NCI-H1694 (cell line): ENCODE measurements at places on chromosomes 2 and 18.

DNA sequence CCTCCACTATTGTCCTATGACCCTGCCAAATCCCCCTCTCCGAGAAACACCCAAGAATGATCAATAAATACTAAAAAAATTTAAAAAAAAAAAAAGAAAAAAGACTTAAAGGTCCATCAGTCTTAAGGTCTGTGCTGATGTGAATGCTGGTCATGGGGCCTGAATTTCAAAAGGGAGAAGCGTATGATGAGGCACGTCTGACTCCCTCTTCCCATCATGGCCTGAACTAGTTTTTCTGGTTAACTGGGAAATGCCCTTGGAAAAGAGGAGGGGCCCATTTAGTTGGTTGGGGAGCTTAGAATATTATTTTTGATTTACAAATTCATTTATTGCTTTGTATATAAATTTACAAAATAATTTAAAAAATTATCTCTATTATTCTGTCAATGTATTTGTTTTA is 291.0 kb upstream of the CDH19 start:
- no peak for DNase-seq

DNA sequence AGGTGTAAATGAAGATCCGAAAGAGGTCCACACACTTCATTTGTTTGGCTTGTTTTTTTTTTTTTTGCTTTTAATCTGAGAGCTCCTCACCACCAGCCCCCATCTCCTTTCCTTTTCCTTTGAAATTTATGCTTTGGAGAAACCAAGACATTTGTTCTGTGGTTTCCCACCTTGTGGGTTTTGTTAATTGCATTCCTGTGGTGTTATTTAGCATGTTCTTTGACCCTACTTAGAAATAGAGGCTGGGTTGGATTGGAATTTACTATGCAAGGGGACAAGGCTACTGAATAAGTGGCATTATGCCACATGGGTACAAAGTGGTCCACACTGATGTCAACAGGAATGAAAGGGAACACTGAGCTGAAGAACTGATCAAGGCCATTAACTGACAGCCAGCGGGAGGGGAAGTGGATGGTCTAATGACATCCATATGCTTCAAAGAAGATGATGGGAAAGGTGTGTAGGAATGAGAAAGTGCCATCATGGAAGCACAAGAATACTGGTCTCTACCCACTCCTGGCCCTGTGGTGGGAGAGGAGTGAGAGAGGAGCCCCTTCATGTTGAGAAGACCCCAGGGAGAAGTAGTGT is 8.9 kb downstream of the CCL20 start:
- DNase-seq, result no peak

- no peak for DNase-seq
Measured at GRCh38 chr2:53670331-53670730, 97.3 kb upstream of the CHAC2 start.

DNA sequence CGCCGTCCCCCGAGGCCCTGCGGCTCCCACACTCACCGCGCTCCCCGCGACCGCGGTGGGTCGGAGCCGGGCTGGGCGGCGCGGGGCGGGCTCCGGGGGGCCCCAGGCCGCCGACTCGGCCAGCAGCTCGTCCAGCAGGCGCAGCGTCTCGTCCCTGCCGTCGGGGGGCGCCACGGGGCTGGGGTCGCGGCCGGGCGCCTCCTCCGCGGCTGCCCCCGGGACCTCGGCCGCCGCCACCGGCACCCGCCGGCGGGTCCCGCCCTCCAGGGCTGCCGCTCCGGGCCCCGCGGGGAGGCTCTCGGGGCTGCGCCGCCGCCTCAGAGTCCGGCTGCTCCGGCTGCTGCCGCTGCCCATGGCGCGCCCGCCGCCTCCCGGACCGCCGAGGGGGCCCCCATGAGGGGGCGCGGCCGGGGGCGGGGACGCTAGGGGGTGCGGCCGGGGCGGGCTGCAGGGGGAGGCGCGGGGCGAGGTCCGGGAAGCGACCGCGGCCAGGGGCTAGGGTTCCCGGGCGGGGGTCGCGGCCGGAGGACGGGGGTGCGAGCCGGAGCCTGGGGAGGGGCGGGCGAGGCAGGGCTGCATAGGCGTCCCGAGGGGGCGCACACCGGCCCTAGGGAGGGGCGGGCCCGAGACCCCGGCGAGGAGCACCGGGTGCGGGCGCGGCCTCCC is at the start of gene CYS1:
TSS of gene CYS1 (minus strand) at position 542 of the 666 bp plus-strand sequence. CDS start at position 354, 188 bp downstream.
- DNase-seq, result no peak

- DNase-seq, result no peak
Measured at GRCh38 chr18:9862686-9863085, 23.1 kb upstream of the TXNDC2 start.

- no peak for DNase-seq
Measured at GRCh38 chr18:74682141-74682990, 84.7 kb downstream of the ZNF407 start.

GRCh38 chr18:68604256-68604655 is 110.7 kb downstream of the TMX3 start:
- DNase-seq, result no peak

DNA sequence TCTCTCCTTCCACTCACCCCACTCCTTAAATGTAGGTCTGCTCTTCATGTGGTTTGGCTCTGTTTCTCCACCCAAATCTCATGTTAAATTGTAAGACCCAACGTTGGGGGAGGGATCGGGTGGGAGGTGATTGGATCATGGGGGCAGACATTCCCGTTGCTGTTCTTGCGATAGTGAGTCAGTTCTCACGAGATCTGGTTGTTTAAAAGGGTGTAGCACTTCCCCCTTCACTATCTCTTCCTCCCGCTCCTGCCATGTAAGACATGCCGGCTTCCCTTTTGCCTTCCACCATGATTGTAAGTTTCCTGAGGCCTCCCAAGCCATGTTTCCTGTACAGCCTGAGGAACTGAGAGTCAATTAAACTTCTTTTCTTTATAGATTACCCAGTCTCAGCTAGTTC is 1044.5 kb upstream of the POU3F3 start:
- no peak for DNase-seq

- no peak for DNase-seq
Measured at GRCh38 chr2:128625963-128626759, 307.5 kb upstream of the HS6ST1 start.

DNA sequence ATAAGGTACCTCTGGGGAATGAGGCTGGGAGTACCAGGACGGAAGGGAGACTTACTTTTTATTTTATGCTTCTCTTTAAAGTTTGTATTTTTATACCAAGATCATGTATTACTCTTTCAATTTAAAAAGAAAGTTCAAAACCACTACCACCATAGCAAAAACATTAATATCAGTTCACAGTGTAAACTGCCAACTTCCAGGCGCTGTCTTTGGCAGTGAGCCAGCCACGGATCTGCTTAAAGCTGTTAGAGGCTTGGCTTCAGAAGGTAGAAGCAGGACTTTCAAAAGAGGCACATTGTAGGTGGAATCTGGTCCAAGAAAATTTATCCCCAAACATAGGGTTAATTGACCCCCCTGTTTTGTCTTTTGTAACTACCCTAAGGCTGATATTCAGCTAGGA is 74.8 kb downstream of the B3GNT2 start:
- DNase-seq, result peak; percentile 35

- DNase-seq, result peak; percentile 20
Measured at GRCh38 chr18:5600378-5601071, 56.7 kb upstream of the EPB41L3 start.

DNA sequence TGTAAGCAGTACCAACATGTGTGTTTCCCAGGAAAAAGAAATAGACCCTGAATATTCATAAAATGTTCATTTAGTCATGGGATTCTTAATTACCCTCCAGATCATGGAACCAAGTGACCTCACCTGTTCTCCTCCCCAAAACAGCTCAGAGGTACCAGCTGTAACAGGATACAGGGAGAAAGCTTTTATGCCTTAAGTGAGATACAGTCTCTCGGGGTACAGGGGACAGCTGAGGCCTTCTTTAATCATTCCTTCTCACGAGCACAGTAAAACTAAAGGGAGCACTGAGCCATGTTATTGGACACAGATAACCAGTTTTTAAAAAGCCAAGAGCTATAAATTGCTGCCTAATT is 16.6 kb downstream of the EPHA4 start:
- no peak for DNase-seq

DNA sequence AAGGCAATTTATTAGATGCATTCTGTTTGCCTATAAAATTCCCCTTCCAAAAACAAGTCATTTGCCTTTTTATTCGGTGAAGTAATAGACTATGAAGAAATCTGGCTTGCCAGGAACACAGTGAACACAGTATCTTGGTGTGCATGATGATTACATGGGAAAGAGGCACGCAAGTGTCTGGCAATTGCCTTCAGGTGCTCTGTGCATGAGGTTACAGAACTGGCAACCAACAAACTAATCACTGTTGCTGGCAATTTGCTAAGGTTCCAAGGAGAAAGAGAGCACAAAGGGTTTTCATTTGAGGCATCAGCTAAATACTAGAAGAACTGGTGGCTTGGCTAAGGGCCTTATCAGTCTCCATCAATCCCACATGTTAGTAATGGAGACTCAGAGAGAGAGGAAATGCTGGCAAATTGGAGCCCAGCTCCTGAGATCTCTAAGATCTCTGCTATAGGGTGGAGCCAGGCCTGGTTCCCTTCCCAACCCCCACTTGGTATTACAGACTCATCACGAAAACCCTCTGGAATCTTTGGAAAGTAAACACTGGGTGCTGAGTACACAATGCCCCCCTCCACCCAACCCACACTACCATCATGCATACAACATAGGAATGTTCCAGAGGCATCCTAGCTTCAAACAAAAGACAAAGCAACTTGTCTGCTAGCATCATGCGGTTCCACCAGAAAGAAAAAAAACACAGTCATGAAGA is 10.4 kb downstream of the RNF152 start:
- DNase-seq, result no peak

DNA sequence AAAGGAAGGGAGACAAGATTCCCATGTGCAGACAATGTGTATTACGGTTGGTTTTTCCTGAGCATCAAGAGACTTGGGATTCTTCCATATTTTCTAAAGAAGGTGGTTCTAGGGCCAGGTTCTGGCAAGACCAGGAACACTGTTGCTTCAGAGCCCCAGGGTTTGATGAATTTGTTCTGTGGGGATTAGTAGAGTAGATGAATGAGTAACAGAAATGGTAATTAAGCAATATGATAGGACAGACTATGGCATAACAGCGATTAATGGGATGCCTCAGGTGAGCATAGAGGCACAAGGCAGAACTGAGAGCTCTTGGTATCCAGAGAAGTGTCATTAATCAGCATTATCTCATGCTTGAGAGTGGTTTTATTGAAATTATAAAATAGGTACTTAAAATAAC is 82.8 kb upstream of the PNPT1 start:
- no peak for DNase-seq

- no peak for DNase-seq
Measured at GRCh38 chr18:76943542-76944339, 121.4 kb downstream of the ZNF236 start.

- DNase-seq, result no peak
Measured at GRCh38 chr18:2036086-2036485, 535.2 kb downstream of the METTL4 start.

DNA sequence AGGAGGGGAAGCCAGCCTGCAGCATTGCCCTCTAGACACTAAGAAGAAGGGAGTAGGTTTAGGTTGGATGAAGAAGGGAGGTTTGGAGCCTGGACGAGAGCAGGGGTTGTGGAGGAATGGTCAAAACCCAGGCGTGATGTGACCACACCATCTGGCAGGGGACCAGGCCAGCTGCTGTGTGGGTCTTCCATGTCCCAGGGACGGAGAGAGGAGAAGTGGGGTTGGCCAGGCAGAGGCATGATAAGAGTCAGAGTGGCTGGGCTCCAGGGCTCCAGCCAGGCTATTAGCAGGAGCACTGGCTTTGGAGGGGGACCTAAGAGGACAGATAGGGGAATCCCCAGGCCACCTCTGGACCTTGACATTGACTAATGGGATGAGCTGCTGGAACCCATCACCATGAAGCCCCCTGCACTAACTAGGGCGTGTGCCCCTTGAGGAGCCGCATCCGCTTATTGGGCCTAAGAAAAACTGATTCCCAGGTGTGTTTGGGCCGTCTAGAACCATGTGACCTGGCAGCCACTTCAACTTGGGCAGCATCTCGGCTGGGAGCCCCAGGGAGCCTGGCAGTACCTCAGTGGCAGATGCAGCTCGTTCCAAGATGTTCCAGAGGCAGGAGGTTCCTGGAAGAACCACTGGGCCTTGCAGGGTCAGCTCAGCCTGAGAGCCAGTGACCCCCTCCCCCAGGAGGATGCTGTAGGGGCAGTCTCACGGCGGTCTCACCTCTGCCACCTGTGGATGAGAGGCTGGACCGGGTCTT is 235.1 kb downstream of the AGAP1 start:
- DNase-seq, result no peak

DNA sequence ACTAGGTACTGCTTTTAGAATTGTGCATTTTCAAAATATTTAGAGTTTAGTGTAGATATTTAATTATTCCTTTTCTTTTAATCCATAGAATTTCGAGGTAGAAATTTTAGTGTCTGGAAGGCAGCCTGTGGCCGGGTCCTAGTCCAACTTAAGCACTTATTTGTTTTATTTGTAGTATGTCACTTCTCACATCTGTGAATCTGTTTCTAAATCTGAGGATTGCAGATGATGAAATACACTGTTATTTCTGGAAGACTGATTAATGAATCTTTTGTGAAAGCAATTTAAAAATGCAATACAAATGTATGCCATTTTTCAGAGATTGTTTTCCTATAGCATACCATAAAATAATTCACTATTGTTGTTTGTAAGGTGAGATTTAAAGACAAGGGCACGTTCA is 483.9 kb upstream of the TRIB2 start:
- no peak for DNase-seq

DNA sequence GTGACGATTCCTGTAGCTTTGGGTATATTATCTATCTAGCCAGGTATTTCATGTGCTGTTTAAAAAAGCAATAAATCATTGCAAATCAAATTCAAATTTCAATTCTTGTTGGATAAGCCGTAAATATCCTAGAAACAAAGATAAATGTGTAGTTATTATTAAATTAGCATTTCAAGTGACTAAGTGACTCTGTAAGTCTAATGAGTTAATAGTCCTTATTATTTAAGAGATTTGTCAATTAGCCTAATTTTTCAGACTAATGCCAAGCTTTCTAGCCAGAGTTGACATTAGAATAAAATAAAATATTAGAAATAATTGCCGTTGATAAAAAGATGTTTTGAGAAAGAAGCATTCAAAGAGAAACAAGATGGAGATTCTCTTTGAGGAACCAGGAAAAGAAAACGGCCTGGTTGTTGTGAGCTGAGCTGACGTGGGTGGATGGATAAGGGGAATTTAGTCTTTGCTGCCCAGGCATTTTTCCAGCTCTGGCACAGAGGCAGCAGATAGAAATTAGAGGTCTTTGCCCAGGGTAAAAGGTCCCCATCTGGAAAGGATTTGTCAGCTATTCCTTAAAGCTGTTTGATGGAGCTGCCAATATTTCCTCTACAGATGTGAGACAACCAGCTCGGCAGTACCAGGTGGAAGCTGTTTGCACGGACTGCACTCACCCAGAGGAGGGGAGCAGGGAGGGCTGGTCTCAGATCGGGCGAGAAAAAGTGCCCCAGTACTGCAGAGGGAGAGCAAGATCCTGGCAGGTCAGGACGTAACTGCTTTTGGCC is 117.3 kb upstream of the SEC11C start:
- no peak for DNase-seq

GRCh38 chr2:167572883-167573619 is 674.3 kb downstream of the STK39 start:
- no peak for DNase-seq

DNA sequence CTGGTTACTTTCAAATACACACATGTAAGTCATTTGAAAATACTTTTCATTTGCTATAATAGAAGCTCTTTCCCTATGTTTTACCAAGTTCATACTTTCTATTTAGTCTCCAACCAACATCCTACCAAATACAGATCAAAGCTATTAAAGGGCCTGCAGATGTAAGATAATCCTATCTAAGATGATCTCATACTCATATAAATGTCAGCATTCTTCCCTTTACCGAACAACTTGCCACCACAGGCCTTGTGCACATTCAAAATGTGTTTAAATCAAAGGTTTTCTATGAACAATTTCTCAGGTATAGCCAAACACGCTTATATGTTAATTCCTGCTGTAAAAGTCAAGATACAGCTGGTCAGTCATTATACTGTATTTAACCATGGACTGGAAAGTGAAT is 23.3 kb downstream of the KCTD18 start:
- DNase-seq, result no peak
